Stimulated activated CD8-positive, alpha-beta memory T cell treated with anti-CD3 and anti-CD28 coated beads, Interleukin-15, amount 100 ng/mL, for 1 hour (primary cell): ENCODE measurements at places on chromosomes 5 and 9.

DNA sequence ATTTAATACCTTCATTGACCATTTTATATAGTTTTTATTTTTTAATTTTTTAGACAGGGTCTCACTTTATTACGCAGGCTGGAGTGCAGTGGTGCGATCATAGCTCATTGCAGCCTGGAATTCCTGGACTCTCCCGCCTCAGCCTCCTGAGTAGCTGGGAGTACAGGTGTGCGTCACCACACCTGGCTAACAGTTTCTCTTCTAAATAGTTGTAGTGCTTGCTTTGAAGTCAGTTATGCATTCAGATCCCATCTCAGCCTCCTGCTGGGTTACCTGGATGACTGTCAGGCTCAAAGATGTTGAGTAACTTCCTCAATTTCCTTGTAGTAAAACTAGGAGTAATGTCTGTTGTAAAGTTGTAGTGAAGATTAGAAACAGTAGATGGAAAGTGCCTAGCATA lies 21.4 kb downstream of the SNX18 start:
- DNase-seq, result no peak

DNA sequence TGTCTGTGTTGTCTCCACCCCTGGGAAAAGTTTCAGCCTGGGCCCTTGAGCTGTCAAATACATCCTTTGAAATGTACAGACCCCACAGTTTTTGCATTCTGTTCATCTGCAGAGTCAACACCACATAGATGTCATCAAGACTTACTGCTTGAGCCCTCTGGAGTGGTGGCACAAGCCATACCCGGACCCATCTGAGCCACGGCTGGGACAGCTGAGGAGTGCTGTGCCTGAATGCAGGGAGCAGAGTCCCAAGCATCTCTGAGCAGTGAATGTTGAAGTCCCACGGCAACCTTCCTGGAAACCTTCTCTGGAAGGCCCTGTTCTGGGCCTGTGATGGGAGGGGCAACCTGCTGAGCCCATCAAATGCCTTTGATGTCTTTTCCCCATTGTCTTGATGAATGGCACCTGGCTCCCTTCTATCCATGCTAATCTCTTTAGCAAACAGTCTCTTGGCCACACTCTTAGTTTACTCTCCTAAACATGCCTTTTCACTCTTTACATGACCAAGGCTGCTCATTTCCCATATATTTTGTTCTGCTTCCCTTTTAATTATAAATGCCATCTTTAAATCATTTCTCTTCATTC lies 92.5 kb downstream of the ATPSCKMT start:
- no peak for DNase-seq

DNA sequence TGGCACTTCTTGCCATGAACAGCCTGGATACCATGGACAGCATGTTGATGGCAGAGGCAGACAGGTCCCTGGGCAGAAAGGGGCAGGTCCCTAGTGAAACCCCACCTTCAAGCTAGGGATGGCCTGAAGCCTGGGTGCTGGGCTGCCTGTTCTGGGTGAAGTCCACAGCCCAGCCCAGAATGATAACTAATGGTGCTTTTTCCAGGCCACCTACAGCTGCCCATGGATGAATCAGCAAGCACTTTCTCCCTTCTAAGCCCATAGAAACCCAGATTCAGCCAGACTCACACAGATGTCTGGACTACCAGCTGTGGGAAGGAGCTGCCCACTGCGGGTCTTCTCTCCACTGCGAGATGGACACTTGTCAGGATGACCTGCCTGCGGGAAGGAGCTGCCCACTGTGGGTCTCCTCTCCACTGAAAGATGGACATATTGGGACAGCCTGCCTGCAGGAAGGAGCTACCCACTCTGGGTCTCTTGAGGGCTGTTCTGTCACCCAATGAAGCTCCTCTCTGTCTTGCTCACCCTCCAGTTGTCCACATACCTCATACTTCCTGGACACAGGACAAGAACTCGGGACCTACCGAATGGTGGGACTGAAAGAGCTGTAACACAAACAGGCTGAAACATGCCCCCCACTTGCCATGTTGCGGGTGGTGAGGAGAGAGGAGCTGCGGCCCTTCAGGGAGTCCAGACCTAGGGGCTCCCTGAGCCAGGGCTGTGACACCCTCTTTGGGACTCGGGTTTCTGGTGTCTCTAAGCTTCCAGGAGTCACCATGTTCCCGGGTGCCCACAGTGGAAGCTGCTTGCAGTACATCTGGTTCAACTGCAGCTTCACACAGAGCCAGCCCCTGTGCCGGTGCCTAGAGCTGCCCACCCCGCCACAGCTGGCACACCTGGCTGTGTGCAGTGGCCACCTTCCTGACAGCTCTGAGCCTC lies 60.7 kb upstream of the SYNPO start:
- no peak for DNase-seq

GRCh38 chr5:97929383-97929782 lies 746.3 kb upstream of the RIOK2 start:
- DNase-seq, result no peak

DNA sequence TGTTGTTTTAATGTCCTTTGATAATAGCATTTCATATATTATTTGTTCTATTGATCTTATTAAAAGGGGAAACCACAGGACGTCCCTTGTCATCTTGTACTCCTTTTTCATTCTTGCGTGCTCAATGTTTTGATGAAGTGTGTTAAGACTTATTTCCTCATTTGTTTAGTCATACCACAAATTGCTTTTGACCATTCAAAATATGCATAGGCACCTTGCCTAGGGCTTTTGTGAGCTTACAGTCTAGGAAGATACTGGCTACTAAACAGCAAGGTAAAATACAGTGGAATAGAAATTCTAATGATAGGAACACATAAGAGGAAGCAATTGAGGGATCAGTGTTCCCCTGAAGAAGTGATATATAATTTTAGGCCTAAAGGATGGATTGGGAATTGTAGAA lies 190.3 kb downstream of the WDR70 start:
- DNase-seq, result no peak

DNA sequence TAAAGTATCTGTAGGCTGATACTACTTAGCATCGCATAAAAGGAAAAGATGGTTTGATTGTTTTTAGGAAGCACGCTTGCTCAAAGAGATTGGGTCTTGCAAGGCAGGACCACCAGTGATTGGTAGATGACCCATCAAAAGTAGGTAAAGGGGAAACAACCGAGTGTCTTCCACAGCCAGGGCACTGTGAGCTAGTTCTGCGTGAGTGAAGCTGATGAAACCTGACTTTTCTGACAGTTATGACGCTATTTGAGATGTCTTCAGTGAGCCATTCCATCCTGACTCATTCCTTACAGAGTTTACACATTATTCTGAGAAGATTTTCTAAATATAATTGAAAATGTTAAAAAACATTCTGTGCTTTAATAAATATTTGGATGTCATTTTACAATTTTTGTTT lies 49.7 kb downstream of the BASP1 start:
- no peak for DNase-seq

- no peak for DNase-seq
Observed at GRCh38 chr5:86929123-86929766, 311.5 kb downstream of the COX7C start.

DNA sequence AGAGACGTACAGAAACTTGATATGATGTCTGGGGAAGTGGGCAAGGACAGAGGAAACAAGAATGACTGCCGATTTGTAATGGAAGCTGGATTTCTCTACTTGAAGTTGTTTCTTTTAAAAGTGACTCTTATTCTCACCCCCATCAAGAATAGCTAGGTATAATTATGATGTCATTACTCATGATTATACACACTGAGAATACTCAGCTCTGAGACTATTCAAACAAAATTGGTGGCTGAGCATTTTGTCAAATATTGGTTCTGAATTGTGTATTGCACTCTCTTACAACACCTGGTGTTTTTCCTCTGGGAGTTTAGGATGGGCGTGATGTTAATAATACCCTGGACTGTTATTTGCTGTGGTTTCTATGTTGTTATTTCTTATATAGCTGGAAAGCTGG lies 46.3 kb downstream of the MAST4 start:
- DNase-seq, result no peak

DNA sequence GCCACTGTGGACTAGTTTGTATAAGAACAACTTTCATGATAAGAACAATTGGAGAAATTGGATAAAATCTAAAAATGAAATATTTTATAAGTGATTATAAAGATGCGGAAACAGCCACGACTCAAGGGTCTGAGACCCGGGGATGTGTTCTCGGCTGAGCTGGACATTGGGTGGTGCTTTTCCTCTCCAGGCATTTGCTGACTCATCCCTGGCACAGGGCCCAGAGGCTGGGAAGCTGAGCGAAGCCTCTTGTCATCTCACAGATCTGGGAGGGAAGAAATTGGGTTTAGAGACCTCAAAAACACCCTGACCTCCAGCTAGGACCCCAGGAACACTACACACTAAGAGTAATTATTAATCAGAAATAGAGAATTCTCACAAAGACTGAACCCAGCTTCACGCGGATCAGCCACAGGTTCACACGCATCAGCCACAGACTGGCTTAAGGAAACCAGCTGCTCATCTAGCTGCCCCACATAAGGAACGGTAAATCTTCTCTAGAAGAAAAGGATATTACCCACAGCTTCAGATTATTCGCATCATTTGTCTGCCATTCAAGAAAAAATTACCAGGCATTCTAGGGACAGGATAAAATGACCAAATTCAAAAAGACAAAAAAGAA lies 2.8 kb upstream of the OR2V1 start:
- DNase-seq, result no peak

DNA sequence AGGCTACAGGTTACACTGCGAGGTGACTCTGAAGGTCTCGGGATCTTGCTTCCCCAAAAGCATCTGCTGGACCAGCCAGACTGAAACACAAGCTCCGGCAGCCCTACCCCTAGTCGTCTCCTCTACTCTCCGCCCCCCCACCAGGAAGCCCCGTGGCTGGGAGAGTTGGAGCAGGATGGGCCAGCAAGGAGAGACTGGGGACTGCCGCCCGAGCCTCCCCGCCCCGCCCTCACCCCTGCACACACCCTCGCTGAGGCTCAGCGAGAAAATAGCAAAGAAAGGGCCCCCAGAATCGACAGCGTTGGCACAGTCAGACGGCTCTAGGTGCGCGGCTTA lies 1.3 kb downstream of the TRIM7 start:
- no peak for DNase-seq

DNA sequence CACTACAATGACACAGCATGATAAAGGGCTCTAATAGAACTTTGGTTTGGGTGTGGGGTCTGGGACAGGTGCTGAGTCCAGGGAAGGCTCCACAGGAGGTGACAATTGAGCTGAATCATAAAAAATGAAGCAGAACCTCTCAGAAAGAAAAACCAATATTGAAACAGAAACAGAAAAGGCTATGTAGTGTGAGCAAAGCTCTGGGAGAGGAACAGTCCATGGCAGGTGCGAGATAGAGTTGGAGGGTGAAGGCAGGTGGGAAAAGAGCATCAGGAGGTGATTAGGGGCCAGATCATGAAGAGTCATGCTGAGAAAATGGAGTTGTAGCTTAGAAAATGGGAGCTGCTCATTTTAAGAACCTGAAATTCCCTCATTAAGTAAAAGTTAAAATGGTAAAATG lies 164.9 kb downstream of the KCTD16 start:
- DNase-seq, result no peak

DNA sequence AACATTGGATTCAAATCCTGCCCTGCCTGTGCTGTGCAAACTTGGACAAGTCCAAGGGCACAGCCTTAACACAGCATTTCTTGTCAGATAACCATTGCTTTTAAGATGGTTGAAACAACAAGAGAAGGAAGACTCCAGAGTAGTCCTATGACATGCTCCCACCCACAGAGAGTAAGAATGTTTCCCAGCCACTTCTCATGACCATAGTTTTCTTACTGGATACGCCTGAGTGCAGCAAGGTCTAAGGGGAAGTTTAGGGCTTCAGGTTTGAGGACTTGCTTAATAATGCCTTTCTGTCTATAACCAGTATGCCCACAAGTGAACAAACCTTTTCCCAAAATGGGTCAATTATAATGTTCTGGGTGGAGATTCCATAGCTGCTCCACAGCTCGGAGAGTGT lies 126.4 kb downstream of the SLF1 start:
- DNase-seq, result no peak

GRCh38 chr9:76519075-76519835 lies 60.3 kb downstream of the GCNT1 start:
- DNase-seq, result no peak

DNA sequence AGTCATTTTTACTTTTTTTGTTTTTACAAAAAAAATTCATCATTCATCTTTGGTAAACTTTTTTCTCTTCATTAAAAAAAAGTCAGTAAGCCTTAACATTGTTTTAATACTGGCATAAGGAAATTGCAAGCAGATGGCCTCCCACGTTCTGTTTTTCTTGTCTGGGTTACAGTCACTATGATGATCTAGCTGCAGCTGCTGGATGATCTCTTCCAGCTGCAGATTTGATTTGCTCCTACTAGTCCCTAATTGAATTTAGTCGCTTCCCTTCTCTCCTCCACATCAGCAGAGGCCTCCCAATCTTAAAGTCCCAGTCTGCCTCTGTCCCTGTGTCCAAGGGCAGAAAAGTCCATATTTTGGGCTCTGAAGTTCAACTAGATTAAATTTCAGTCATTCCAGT lies 106.8 kb upstream of the PTGER4 start:
- no peak for DNase-seq

GRCh38 chr5:143126174-143127019 lies 277.1 kb downstream of the NR3C1 start:
- no peak for DNase-seq

- no peak for DNase-seq
Observed at GRCh38 chr5:150645070-150645700, 4.7 kb downstream of the SYNPO start.

- no peak for DNase-seq
Observed at GRCh38 chr5:142239394-142240159, 85.2 kb downstream of the SPRY4 start.

DNA sequence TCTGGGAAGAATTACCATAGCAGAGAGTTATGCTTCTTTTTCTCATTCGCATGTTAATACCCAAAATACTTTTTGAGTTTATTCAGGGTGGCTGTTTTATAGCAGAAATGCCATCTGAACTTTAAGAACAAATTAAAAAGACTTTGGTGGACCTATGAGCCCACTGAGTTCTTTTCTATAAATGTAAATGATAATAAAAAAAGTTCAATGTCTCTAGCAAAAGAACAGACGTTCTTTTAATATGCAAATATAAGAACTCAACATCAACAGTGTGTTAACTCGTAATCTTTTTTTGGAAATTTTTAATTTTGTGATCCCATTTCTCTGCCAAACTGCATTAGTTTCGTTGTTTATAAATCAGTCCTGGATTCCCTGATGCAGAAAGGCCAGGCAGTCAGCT lies 1283.0 kb upstream of the NUDT12 start:
- DNase-seq, result no peak

GRCh38 chr5:107542428-107542827 lies 128.3 kb downstream of the EFNA5 start:
- no peak for DNase-seq

DNA sequence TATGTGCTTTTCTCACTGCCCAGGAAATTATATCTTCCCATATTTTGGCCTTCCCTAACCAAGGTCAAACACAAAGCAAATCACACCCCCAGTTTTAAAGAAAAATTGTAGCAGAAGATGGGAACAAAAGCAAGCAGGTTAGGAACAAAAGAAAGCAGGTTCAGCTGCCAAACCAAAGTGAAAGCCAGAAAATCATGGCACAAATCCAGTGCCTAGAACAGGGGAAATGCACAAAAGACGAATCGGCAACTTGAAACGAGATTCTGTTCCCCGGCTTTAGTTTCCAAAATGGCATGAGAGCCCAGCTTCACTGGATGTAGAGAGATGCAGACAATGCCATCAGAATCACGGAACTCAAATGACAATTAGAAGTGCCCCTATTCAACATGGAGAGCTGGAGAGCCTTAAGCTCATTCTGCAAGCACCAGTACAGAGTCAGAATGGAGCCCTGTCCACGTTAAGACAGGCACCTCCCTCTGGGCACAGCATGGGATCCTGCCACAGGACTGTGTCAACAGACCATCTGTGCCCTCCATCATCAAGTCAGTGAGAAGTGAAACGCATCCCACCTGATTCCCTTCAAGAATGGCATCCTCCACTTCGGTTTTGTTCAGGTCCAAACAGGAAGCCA lies 13.8 kb downstream of the DNAH5 start:
- DNase-seq, result no peak

- DNase-seq, result no peak
Observed at GRCh38 chr5:174384509-174384947, 339.0 kb downstream of the NSG2 start.
